ENCODE measurements at places on chromosomes 1 and 21. TPM values are rescaled to one million over a fixed set of nuclear protein-coding genes. Genes with fewer than 3 reads are reported as not detected.
A peak's percentile ranks its signal among the peaks of the same experiment; 100 is the strongest.

The NPR1 gene
- 4.7 TPM for total RNA-seq

DNA sequence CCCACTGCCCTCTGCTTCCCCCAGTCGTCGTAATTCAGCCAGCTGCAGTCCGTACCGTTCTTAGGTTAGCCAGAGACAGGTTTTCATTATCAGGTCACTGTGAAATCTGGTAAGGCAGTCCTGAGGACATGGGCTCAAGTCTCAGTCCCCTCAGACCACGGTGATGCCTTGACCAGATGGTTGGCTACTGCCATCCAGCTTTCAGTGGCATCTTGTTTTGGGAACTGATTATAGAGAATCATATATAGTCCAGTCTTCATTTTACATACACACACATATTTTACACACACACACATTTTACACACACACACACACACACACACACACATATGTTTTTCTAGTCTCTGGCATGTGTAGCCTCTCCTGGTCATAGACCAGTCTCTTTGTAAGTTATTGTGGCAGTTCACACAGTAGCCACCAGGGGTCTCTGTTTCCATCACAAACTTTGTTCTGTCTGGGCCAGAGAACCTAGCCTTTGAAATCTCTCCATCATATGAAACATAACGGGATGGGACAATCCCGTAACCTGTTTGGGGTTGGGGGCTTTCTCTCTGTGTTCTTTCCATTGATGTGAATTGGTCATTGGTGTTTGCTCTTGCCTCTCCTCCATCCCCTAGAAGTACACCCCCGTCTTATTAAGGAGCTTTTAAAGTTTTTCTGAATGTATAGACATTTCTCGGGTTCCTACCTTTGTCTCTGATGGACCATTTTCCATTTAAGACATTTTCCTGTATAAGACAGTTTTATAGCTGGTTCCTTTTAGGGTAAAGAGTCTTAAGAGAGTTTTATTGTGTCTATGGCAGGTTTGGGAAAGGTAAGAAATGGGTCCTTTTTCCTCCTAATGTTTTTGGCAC, 8.4 kb upstream of the IKBKE start:
- H3K4me3 ChIP-seq: no peak overlapping the region
- no peaks in the 10 kb centered on the region for H3K36me3 ChIP-seq
- H3K4me1 ChIP-seq: no peaks in the 10 kb centered on the region
- DNase-seq: peak; percentile 74

DNA sequence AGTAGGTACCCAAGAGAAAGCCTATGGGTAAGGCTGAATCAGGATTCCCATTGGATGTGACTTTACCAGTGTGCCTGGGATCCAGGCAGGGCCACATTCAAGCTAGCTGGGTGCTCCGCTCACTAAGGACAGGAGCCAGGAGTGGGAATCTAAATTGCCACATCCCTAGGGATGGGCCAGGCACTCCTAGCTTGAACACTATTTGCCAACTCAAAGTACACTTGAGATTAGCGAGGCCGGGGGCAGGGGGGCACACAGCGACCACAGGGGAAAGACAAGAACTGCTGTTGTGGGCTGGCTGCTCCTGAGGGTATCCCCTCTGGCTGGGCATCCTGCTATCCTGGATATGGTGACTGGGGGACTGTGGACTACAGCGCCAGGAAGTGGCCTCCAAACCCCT, 4.3 kb downstream of the SLC45A3 start:
- no peaks in the 10 kb centered on the region for H3K27me3 ChIP-seq
- peaks cover 26% of the 10 kb centered on the region for H3K4me1 ChIP-seq
- H3K36me3 ChIP-seq: no peaks in the 10 kb centered on the region
- no peak overlapping the region for H3K4me3 ChIP-seq

The CD34 gene
- 1.5 TPM for total RNA-seq

DNA sequence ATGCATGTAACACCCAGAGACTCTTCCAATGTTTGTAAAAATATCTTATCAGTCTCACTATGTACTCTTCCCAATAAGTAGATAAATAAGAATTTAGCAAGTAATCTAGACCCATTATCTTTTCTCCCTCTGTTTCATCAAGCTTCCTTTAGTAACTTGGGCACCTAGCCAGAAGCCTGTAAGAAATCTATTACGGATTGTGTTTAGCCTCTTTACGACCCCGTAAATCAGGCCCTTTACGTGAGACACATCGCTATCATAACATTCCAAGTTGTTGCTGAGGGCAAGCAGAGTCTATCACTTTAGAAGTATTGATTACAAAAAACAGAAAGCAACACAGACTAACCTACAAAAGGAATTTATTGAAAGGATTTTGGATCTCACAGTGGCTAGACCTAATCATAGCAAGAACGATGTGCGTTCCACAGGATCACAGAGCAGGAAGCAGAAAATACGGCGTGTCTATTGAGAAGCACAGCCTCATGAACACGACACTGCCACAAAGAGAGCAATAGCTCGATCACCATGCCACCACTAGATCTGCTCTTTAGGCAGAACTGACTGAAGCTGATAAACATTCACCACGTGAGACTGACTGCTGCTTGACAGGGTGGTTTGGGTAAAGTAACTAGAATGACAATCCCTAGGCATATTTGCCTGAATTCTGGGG, 922.1 kb downstream of the AMY1C start:
- no peaks in the 10 kb centered on the region for H3K27me3 ChIP-seq
- H3K27ac ChIP-seq: no peak overlapping the region
- H3K36me3 ChIP-seq: no peaks in the 10 kb centered on the region

All from liver (tissue), 10 donors.